Sigmoid colon (tissue), 7 donors: ENCODE measurements at places on chromosomes 12 and 14. TPM values are rescaled to one million over a fixed set of nuclear protein-coding genes. Genes with fewer than 3 reads are reported as not detected.

DNA sequence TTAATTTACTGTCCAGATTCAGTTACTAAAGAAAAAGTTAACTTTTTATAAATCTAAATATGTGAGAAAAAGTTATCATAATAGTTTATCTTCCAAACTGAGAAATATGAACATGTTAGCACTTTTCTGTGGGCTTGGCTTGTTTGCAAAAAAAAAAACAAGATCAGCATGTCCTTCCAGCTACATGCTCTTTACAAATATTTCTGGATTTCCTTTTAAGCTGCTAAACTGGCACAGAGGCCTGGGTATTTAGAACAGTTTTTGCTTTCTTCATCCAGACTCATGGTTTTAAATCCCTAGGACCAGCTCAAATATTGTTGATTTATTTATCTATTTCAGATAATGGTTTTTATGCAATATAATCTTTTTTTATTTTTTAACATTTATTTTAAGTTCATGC lies 1444.5 kb upstream of the FLRT2 start:
- no peaks in the 10 kb centered on the region for H3K36me3 ChIP-seq
- no peaks in the 10 kb centered on the region for H3K27me3 ChIP-seq
- no peaks in the 10 kb centered on the region for H3K4me1 ChIP-seq
- no peak overlapping the region for H3K27ac ChIP-seq

Gene HOTAIR
- total RNA-seq = not detected

GRCh38 chr12:1936406-1937320 lies 18.2 kb upstream of the CACNA2D4 start:
- no peak overlapping the region for H3K4me3 ChIP-seq
- H3K36me3 ChIP-seq = peaks cover 5% of the 10 kb centered on the region
- H3K27ac ChIP-seq = peak overlapping the region; percentile 83
- DNase-seq = peak; percentile 93

DNA sequence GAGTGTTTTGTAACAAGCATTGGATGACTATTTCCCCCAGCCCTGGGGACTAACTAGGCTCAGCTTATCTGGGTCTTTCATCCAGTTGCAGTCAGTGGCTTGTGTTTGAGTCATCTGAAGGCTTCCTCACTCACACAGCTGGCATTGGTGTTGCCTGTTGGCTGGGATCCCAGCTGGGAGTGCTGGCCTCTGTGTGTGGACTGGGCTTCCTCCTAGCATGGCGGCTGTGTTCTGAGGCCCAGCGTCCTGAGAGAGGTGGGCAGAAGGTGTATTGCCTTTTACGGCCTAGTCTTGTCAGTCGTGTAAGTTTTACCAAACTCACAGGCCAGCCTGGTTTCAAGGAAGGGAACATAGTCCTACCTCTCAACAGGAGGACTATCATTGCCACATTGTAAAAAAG lies 28.3 kb upstream of the PPP2R5C start:
- no peak overlapping the region for H3K27ac ChIP-seq
- no peaks in the 10 kb centered on the region for H3K27me3 ChIP-seq
- no peak for DNase-seq
- peaks cover 8% of the 10 kb centered on the region for H3K4me1 ChIP-seq
- no peaks in the 10 kb centered on the region for H3K36me3 ChIP-seq
- H3K4me3 ChIP-seq = no peak overlapping the region

Gene OTUB2
- total RNA-seq = 0.55 TPM

Gene RAB5B
- total RNA-seq = 101 TPM

Gene GPRC5D
- total RNA-seq = not detected

- H3K4me1 ChIP-seq = no peaks in the 10 kb centered on the region
- DNase-seq = no peak
- H3K27me3 ChIP-seq = no peaks in the 10 kb centered on the region
- no peak overlapping the region for H3K27ac ChIP-seq
- no peaks in the 10 kb centered on the region for H3K36me3 ChIP-seq
- no peak overlapping the region for H3K4me3 ChIP-seq
Observed at GRCh38 chr12:84585776-84586395, 326.7 kb downstream of the SLC6A15 start.

Gene ZFP36L1
- 226 TPM for total RNA-seq

GRCh38 chr12:80219345-80219744 lies 120.0 kb downstream of the OTOGL start:
- H3K27ac ChIP-seq = peak overlapping the region; percentile 17
- no peaks in the 10 kb centered on the region for H3K27me3 ChIP-seq
- H3K4me3 ChIP-seq = no peak overlapping the region
- peaks cover 10% of the 10 kb centered on the region for H3K4me1 ChIP-seq

DNA sequence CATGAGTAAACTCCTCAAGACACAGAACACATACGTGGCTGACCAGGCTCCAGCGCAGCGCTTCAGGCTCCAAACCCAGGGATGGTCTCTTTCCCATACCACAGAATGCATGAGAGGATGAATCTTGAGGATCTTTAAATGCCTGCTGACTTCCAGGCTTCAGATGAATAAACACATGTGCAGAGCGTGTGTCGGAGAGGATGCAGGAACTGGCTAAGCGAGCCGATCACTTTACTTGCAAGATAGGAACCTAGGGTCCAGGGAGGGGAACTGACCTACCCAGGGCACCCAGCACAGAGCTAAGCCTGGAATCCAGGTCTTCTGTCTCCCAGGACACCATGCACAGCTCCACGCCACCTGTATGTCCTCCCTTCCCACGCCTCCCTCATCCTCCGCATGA lies 209.8 kb downstream of the BCL11B start:
- no peak overlapping the region for H3K4me3 ChIP-seq
- H3K4me1 ChIP-seq = no peaks in the 10 kb centered on the region
- no peak overlapping the region for H3K27ac ChIP-seq
- no peak for DNase-seq
- no peaks in the 10 kb centered on the region for H3K36me3 ChIP-seq
- no peaks in the 10 kb centered on the region for H3K27me3 ChIP-seq
